ENCODE measurements at places on chromosomes 12 and 14.

DNA sequence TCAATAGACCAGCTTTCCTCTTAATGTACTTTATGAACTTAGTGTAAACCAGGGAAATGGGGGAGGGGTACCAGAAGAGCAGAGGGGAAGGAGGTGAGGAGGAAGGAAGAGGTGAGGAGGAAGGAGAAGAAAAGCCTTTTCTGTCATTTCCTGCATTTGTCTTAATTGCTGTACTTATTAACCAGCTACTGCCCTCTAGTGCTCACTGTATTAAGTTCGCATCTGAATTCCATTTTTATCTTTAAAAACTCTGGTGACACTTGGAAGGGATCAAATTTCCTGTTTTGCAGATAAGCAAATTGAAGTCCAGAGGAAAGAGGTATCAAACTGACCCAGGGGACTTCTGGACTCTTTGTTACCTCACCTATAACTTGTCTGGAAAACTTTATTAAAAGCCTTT is 22.2 kb downstream of the MANSC1 start:
- peak; percentile 65 for DNase-seq

GRCh38 chr12:126487431-126487980 is 1422.3 kb downstream of the AACS start:
- DNase-seq, result no peak

DNA sequence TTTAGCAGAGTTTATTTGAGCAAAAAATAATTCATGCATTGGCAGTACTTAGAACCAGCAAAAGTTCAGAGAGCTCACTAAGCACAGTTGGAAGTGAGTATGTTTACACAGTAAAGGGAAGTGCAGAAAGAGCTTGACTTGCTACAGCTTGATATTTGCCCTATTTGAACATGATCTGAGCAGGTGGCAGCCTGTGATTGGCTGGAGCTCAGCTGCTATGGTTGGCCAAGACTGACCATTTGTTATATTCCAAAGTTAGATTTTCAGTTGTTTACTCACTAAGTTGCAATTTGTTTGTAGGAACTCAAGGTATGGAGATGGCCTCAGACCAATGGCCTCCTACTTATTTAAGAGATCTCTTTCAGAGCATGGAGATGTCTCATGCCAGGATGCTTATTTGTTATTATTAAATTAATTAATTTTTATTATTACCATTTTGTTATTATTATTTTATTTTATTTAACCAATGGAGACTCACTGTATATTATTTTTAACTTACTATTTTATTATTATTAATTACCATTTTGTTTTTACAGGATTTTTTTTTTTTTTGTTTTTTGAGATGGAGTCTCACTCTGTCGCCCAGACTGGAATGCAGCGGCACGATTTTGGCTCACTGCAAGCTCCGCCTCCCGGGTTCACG is 49.0 kb downstream of the ATP23 start:
- DNase-seq, result no peak

GRCh38 chr12:115362339-115362976 is 678.5 kb upstream of the TBX3 start:
- no peak for DNase-seq

GRCh38 chr12:95796982-95797289 is 6.4 kb upstream of the NTN4 start:
- no peak for DNase-seq
